ENCODE measurements at places on chromosomes 2 and 18.
A peak's percentile ranks its signal among the peaks of the same experiment; 100 is the strongest.

GRCh38 chr2:229431327-229431954, 160.4 kb upstream of the PID1 start:
- DNase-seq = peak; percentile 44

DNA sequence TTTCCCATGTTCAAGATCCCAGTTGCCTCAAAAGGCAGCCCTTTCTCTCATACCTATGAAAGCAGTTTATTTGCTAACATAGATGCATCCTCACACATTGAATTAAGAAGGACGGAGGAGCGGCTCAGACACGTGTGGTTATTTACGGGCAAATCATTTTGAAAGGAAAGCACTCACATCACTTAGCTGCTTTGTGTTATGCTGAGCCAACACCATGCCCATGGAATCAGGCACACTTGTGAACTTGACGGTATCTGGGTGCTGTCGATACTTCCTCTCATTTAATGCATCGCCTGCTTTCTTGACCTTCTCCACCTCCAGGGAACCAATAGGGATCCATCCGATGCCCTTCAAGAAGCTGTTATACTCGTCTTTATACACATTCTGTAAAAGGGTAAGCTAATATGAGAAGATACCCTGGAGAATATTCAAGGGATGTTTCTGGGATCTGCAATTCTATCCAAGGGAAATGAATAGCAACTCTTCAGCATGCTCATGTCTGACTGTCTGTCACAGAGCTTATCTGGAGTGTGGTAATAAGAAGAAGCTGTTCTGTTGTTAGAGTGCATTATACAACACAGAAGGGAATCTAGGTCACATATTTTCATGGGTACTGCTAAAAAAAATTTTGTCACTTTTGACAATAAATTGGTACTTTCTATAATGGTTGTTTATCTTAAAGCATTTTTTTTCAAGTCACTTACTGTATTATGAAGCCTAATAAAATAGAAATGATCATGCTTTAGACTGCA, 63.3 kb downstream of the NEB start:
- no peak for DNase-seq

GRCh38 chr2:95328358-95329125, 31.4 kb downstream of the KCNIP3 start:
- DNase-seq = no peak

DNA sequence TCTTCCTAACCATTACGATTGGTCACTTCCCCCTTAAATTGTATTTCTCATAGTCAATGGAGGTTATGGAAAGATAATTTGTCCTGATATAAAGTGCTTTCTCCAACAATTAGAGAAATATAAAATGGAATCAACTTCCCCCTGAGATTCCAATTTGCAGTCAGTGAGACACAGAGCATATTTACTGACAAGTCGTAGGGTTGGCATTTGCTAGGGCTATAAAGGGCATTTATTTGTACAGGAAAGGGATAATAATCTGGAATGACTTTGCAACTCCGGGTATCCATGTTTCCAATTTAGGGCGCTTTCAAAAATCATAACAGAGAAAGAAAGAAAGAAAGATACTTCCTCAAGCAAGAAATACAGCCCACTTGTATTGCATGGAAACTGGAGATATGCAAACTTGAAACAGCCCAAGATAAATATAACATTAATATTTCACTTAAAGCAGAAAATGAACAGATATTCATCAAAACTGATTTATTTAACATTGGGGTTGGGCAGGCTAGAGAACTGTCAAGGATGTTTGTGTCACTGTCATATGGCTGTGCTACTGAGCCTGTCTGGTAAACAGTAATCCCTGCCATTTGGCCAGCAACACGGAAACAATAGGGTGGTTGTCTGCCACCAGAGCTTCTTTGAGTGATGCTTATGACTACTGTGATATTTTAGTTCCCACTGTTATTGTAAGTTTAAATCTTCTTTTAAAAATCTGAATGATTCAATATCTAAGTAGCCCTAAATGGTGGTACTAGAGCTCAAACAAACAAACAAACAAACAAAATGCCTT, 621.8 kb downstream of the LRP1B start:
- DNase-seq = no peak

DNA sequence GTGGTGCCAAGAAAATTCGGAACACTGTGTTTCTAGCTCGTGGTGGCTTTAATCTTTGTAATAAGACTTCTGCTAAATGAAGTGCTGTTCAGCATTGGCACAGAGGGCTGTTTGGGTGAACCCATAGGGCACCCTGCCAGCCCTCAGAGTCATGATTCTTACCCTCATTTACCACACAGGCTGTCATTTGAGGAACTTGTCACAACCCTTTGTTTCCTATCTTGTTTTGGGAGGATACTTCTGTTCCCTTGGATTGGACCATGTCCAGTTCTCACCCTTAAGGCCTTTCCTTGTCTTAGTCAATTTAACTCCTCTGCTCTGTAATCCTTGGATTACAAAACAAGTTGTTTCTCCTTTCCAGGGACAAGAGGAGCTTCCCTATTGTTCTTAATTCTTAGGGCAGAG, 225.7 kb downstream of the MTX2 start:
- DNase-seq = no peak

GRCh38 chr2:236623816-236624215, 54.2 kb downstream of the ACKR3 start:
- no peak for DNase-seq

DNA sequence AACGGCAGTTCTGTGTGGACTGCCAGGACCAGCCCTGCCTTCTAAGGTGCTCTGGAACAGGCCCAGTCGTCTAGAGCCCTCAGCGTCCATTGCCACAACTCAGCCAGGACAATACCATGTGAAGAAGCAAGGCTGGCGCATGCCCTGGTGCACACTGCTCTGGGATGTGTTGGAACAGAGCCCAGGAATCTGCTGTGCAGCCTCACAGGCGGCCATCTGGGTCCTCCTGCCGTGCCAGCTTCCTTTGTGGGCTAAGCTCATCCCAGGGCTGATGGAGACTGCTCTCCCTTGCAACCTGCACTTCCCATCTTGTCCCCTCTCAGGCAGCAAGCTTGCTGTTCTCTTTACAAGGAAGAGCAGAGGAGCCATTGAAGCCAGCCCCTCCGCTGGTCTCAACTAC, 246.4 kb upstream of the PXDN start:
- no peak for DNase-seq

- no peak for DNase-seq
Measured at GRCh38 chr2:98556344-98557033, 51.8 kb downstream of the COA5 start.

DNA sequence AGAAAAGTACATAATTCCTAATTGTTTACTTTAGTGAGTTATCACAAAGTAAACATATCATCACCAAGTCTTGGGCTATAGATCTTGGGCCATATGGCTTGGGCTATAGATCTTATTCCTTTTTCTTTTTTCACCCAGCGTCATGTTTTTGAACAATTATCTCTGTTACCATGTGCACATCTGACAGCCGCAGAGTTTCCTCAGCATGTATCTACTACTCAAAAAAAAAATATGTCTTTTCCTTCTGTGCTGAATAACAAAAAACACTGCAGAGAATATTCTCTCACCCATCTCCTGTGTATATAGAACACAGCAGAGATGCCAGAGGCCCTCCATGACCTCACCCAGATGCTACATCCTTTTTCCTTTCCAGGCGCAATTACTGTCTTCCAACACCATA, 76.2 kb upstream of the MYO3B start:
- DNase-seq = no peak

Measured in neural progenitor cell (in vitro differentiated cells).